ENCODE measurements at places on chromosomes 11 and 22. TPM values are rescaled to one million over a fixed set of nuclear protein-coding genes. Genes with fewer than 3 reads are reported as not detected.

DNA sequence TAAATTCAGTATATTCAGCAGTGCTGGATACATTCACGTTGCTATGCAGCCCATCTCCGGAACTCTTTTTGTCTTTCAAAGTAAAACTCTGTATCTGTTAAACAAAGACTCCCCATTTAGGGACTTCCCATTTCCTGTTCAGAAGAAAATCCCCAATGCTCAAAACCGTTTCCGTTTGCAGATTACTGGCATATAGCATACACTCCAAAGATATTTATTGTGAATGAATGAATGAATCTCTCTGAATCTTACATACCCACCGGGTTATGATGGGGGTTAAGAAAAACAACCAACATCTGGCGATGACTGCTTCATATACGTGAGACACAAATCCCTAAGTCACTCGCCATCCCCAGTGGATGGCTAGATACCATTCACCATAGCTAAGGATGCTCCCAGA is 1.6 kb downstream of the THY1 start:
- no peak for DNase-seq

DNA sequence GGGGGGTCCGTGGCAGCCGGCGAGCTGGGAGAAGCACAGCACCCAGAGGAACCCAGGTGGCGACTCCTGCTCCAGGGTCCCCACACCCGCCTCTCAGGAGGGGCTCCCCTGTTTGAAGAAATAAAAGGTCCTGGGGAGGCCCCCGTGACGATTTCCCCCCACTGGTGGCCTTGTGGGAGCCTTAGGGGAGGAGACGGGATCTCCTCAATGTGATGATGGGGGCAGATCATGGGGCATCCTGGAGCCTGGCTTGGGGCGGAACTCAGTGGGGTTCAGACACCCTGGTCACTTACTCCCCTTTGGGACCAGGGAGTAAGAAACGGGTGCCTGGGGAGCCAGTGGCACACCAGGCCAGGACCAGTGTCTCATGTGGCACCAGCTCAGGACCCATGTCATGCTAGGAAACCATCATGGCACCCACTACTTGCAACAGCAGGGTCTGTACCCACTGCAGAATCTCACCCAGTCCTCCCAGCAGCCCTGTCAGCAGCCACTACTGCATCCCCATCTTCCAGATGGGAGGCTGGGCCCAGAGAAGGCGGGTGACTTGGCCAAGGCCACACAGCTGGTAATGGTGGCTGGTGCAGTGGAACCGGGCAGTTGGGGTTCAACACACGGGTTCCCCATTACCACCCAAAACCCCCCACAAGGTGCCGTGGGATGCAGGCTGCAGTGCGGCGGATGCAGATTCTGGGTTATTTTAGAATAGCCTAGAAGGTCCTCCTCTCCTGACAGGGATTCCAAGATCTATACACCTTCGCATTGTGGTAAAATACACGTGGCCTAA is 130.7 kb downstream of the CTTN start:
- DNase-seq: no peak

GRCh38 chr11:97965849-97966646 is 1054.7 kb upstream of the CNTN5 start:
- DNase-seq: no peak

DNA sequence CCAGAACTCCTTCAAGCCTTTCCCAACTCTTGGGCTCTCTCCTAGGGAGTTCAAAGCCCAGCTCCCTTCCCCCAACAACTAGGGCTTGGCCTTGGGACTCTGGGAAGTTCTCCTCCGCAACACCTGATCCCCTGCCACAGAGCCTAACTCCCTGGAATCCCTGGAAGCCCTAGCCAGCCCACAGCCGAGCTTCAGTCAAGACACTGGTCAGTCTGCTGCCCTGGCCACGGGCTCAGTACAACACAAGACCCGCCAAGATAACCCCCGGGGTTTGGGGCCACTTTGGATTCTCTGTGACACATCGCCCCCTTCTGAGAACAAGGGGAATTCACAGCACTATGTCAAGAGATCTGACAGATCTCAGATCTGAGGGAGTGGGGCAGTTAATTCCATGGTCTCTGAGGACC is 58.3 kb downstream of the SLC22A12 start:
- no peak for DNase-seq

Gene ZDHHC8
- 53.8 TPM for polyA plus RNA-seq

Gene SLC22A25
- polyA plus RNA-seq: not detected

DNA sequence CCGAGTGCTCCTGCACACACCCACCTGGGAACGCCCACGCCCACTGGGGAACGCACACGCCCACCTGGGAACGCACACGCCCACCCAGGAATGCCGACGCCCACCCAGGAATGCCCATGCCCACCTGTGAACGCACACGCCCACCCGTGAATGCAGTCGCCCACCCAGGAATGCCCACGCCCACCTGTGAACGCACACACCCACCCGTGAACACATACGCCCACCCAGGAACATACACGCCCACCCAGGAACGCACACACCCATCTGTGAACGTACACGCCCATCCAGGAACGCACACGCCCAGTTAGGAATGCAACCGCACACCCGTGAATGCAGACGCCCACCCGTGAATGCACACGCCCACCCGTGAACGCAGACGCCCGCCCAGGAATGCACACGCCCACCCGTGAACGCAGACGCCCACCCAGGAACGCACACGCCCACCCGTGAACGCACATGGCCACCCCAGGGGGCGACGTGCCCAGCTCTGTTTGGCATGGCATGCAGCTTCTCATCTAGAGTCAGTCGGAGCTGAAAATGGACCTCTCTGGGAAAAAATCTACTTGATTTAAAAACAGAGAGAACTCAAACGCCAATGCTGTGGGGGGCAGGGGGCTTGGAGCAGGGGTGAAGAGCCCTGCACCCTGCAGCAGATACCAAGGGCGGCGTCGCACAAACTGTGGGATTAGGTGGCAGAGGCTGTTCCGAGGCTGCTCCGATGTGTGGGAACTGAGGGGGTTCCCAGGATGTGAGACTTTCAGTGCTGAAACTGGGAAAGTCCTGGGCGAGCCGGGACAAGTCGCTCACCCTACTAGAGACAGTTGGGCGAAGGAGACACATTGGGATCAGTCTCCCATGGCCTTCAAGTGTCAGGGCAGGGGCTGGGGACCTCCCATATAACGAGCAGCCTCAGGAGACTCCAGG is 83.3 kb downstream of the MYEOV start:
- DNase-seq: no peak

DNA sequence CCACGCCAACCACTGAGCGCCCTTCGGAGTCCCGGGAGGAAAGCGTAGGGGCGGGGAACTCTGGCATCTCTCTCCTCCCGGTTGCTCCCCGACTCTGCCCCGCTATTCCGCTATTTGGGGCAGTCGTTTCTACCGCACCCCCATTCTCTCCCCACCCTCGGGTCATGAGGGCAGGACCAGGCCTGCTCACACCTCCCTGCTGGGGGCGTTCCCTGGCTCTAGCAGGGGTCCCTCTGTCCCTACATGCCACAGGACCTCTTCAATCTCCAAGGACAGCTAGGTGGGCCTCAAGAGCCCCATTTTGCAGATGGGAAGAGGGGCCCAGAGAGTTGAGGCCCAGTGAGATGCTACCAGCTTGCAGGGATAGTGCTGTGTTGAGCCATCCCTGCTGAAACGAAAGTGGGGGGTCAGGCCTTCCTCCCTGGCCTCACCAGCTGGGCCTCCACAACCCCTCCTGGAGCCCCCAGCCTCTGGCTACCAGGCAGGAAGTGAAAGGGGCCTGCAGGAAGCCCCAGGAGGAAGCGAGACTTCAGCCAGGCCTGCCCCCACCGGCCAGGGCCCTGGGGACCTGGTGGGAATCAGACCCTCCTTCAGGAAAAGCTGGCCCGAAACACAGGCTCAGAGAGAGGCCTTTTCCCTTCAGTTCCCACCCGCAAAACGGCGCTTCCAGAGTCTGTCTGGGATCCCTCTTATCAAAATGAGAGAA is 5.5 kb upstream of the SHISA8 start:
- DNase-seq: no peak

- DNase-seq: no peak
Observed at GRCh38 chr22:31947296-31947695, 3.0 kb downstream of the YWHAH start.

DNA sequence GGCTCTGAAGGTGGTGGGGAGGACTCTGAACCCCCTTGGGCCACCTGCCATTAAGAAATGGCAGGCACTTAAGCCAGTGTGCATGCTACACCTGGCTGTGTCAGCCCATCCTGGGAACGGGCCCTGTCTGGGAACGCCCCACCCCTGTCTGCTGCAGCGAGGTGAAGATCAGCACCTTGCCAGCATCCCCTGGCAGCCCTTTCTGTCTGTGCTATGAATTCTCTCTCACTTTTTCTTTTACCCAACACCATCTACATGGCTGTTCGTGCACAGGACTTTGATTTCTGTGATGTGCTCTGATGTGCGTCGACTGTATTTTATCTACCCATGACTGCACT is 452.9 kb upstream of the B3GAT1 start:
- DNase-seq: no peak

GRCh38 chr11:66328031-66328301 is 8.3 kb downstream of the RIN1 start:
- DNase-seq: no peak

DNA sequence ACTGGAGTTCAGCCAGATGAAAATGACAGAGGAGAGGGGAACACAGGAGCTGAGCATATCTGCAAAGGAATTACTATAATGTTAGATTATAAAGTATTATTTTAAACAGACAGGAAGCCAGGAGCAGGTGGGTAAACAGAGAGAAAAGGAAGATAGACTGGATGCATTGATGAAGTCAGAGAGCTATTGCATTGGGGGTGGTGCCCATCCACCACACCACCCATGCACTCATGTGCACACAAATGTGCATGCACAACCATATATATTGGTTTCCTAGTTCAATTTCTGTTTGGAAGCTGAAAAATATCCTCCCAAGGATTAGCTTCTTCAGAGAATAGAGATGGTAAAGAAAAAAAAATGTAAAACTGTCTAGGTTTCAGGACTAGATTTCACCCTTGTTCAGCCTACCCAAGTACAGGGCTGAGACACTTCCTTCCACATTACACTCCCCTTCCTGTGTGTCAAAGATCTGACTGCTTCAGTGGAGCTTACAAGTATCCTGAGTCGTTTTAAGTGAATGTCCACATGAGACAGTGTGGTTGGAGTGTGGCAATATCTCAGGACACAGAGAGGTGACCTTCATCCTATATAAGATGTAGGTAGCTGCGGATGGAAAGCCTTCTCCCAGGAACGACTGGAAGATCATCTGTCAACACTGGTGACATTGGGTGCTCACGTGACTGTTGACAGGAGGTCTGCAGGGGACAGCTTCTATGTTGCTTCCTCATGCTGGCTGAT is 12.2 kb upstream of the SMPD1 start:
- DNase-seq: no peak

Gene PLEKHB1
- 12.7 TPM for polyA plus RNA-seq

- DNase-seq: no peak
Observed at GRCh38 chr11:2276280-2277007, 6.1 kb upstream of the ASCL2 start.

All from left renal cortex interstitium (tissue), 4 donors.